Putamen (tissue), 1 donor: ENCODE measurements at places on chromosomes 2 and 18.

DNA sequence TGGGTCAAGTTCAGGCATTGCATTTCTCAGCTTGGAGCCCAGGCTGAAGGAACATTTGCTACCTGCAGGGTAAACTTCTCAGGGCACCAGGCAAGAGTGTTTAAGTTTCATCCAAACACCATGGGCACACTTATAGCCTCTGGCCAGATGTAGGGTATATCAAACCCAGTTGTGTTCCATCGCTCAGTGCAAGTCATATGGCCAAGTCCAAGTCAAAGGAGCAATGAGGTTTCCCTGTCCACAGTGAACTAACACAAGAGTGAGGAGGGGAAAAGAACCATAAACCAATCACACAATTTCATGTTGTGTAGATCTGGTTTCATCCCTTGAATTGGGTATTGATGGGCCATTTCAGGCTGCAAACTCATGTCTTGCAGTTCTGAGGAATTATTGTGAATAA lies 107.2 kb downstream of the SOX11 start:
- DNase-seq = no peak

DNA sequence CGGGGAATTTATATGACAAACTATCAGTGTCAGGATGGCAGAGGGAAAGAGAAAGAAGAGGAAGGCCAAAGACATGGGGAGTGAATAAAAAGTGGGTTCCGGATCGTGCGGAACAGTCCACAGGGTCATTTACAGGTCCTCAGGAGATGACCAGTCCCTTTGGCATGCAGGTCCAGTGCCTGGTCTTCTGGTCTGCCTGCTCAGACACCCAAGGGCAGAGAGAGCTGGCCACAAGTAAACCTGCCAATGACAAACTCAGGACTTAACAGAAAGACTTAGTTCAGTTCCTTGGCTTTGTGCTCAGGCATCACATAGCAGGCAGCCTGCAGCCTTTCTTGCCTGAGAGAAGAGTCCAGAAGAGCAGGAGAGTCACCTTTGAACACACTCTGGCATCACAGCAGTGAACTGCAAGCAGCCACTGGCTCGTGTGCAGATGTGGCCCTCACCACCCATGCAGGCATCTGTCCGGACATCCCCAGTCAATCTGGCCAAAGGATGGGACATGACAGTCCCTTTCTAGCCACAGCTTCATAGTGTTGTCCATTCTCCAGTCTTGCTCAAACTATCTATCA lies 14.0 kb downstream of the TMEM127 start:
- no peak for DNase-seq

DNA sequence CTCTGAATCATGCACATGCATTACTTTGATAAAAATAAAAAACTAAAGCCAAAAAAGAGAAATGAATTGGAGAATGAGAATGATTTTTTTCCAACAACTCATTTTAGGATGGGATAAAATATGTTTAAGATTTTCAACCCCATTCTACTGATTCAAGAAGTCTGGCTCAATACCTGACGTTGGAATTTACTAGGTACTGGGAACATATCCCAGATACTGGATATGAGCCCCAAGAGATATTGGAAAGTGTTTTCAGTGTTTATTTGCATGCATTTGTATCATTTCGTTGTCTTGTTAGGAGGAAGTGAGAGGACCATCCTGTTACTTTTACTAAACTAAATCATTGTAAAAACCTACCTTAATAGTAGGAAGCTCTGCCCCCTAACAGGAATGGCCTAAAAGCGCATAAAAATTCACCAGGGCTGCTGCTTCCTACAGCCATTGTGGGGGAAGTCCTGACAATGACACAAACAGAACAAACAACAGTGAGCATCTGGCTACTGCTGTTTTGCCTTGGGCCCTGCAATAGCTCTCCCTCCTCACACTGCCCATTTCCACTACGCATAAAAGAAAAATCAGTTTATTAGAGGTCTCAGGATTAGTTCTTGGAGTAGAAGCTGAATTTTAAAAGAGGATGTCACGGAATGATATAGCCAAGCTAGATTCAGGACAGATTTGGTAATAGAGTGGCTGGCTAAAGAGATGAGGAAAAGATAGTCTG lies 35.2 kb downstream of the ANKAR start:
- DNase-seq = peak; percentile 10

- DNase-seq = no peak
Measured at GRCh38 chr2:102737431-102737830, 24.4 kb upstream of the TMEM182 start.

- no peak for DNase-seq
Measured at GRCh38 chr18:79855147-79855933, 57.6 kb downstream of the KCNG2 start.

DNA sequence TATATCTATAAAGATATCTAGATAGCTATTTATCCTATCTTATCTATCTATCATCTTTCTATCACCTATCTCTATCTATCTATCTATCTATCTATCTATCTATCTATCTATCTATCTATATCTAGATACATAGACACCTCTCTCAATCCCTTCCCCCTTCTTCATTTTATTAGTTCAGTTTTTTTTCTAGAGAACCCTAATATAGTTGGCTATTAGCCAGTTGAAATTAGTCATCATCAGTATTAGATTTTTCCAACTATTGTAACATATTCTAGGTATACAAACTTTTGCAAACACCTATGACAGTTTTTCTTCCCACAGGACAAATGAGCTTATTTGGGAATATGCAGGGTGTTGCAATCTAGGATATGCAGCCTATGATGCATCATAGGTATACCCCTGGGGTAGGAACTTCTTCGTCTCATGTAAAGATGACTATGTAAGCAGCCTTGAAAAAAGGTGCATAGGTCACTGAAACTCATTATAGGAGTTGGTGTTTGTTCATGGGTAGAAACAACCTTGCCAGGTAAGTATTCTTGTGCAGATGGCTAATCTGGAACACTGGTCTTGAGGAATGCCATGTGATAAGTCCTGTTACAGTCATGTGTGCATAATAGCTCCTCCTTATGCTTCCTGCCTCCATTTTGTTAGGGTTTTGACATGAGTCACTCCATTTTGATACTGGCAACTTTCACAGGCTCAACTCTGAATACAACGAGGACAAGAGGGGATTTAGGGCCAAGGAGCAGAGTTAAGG lies 160.7 kb upstream of the ZSWIM2 start:
- DNase-seq = no peak
